ENCODE measurements at places on chromosomes 13 and 19. TPM values are rescaled to one million over a fixed set of nuclear protein-coding genes. Genes with fewer than 3 reads are reported as not detected.

DNA sequence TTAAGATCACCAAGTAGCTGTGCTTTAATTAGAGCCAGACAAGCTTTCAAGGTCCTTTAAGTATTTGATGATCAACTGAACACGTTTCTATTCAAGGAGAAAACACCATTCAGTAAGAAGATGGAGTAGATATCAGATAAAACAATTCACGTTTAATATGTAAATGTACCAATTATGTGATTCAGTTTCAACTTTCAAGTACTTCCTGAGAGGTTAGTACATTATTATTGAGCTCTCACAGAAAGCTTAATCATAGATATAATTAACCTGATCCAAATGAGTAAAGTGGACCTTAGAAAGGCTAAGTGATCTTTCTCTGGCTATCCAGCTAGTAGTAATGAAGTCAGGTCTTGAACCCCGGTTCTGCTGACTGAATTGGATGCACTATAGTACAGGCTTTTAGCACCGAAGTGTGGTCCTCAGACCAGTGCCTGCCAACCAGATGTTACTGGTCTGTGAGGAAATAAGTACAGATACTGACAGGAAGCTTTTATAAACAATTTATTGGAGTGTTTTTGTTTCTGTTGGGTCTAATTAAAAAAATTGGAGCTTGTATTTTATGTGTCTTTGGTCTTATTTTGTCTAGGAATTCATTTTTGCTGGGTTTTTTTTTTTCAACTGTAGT is 10.2 kb downstream of the CLN5 start:
- no peak for DNase-seq
- no peak overlapping the region for H3K4me3 ChIP-seq
- H3K27ac ChIP-seq = no peak overlapping the region
- H3K36me3 ChIP-seq = peaks cover under 1% of the 10 kb centered on the region
- peaks cover 75% of the 10 kb centered on the region for H3K4me1 ChIP-seq

DNA sequence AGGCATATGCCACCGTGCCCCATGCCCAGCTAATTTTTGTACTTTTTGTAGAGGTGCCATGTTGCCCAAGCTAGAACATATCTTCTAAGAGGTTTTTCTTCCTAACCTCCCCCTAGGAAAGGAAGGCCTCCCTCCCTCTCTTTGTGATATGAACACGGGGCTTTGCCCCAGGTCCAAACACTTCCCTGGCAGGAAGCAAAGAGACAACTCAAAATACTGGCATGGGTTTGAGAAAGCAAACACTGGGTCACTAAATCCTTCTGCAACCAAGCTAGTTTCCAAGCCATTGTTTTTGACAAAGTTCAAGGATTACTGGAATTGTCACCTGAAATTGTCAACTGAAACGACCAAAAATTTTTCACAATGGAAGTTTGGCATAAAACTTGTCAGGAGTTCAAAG is 8.8 kb downstream of the CC2D1A start:
- H3K27me3 ChIP-seq = no peaks in the 10 kb centered on the region
- H3K27ac ChIP-seq = no peak overlapping the region
- no peak overlapping the region for H3K4me3 ChIP-seq
- no peaks in the 10 kb centered on the region for H3K4me1 ChIP-seq
- H3K36me3 ChIP-seq = peaks cover 42% of the 10 kb centered on the region

DNA sequence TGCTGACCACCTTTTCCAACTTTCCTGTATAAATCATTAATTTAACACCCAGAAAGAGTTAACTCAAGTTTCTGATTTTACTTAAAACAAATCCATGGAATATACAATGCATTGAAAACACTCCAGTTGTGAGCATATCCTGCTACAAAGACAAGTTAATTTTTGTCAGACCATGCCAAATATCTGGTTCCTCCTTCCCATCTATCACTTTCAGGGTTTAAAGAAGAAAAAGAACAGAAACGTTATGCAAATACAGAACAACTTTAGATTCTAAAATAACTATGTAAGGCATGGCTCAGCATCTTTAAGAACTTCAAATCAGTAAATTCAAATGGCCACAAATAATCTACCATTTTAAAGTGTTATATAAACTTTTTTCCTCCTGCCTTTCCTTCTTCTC is 14.9 kb downstream of the MRPS31 start:
- H3K4me1 ChIP-seq = no peaks in the 10 kb centered on the region
- no peak for DNase-seq
- H3K27me3 ChIP-seq = no peaks in the 10 kb centered on the region
- peaks cover 82% of the 10 kb centered on the region for H3K36me3 ChIP-seq
- H3K27ac ChIP-seq = no peak overlapping the region

KCNJ14 gene
- 0.44 TPM for total RNA-seq

ZNF540 gene
- total RNA-seq = 4.2 TPM

GRCh38 chr19:4589579-4590410 is 30.3 kb upstream of the SEMA6B start:
- H3K4me1 ChIP-seq = peaks cover 4% of the 10 kb centered on the region
- no peak overlapping the region for H3K4me3 ChIP-seq
- no peak overlapping the region for H3K27ac ChIP-seq
- H3K36me3 ChIP-seq = no peaks in the 10 kb centered on the region

- H3K27me3 ChIP-seq = no peaks in the 10 kb centered on the region
- H3K4me1 ChIP-seq = no peaks in the 10 kb centered on the region
- H3K36me3 ChIP-seq = no peaks in the 10 kb centered on the region
- DNase-seq = no peak
- H3K27ac ChIP-seq = no peak overlapping the region
- no peak overlapping the region for H3K4me3 ChIP-seq
Measured at GRCh38 chr13:59343993-59344822, 819.5 kb downstream of the DIAPH3 start.
